ENCODE measurements at places on chromosomes 11 and 22. TPM values are rescaled to one million over a fixed set of nuclear protein-coding genes. Genes with fewer than 3 reads are reported as not detected.

PITPNM1 gene
- total RNA-seq = 40.9 TPM

HTR3A gene
- not detected for total RNA-seq

FBLN1 gene
- 37.5 TPM for total RNA-seq

KIRREL3 gene
- total RNA-seq = 9.2 TPM

DDIAS gene
- total RNA-seq = 16.3 TPM

MGAT3 gene
- total RNA-seq = 1.0 TPM

GRM5 gene
- not detected for total RNA-seq

TRPC6 gene
- 0.77 TPM for total RNA-seq

KLHDC7B gene
- not detected for total RNA-seq

SYNGR1 gene
- 11.9 TPM for total RNA-seq

P4HA3 gene
- total RNA-seq = 47.6 TPM

OR56A1 gene
- total RNA-seq = not detected

MS4A3 gene
- not detected for total RNA-seq

TRIM51G gene
- total RNA-seq = not detected

KLHL22 gene
- 8.2 TPM for total RNA-seq

KLHL35 gene
- total RNA-seq = 1.0 TPM

NLRP14 gene
- total RNA-seq = not detected

POTEH gene
- total RNA-seq = not detected

ART5 gene
- 0.27 TPM for total RNA-seq

MPZL2 gene
- 0.06 TPM for total RNA-seq

NOX4 gene
- total RNA-seq = not detected

APOBEC3H gene
- 0.30 TPM for total RNA-seq

MS4A7 gene
- total RNA-seq = not detected

BACE1 gene
- 11.3 TPM for total RNA-seq

CYTH4 gene
- total RNA-seq = 0.90 TPM

TBX1 gene
- total RNA-seq = 4.1 TPM

SH3BP1 gene
- total RNA-seq = 1.7 TPM

KDM4E gene
- not detected for total RNA-seq

OR6A2 gene
- total RNA-seq = not detected

ABCC8 gene
- total RNA-seq = 8.9 TPM

FOXR1 gene
- not detected for total RNA-seq

GRAP2 gene
- total RNA-seq = not detected

B4GAT1 gene
- 14.8 TPM for total RNA-seq

C22orf31 gene
- total RNA-seq = not detected

FREY1 gene
- total RNA-seq = 0.39 TPM

TRIM6 gene
- total RNA-seq = 6.9 TPM

RAB38 gene
- total RNA-seq = 1.0 TPM

NFAM1 gene
- not detected for total RNA-seq

LIF gene
- total RNA-seq = 34.2 TPM

CDC45 gene
- 23.8 TPM for total RNA-seq

EHBP1L1 gene
- 30.3 TPM for total RNA-seq

SLC17A6 gene
- total RNA-seq = not detected

TBX10 gene
- total RNA-seq = not detected

ATXN10 gene
- total RNA-seq = 98.8 TPM

ELF5 gene
- not detected for total RNA-seq

AQP11 gene
- 0.89 TPM for total RNA-seq

TUB gene
- total RNA-seq = 7.1 TPM

TNNI2 gene
- total RNA-seq = not detected

SLC25A17 gene
- total RNA-seq = 19.4 TPM

FIBIN gene
- total RNA-seq = not detected

TCN2 gene
- 5.6 TPM for total RNA-seq

OR5B21 gene
- total RNA-seq = not detected
